ENCODE measurements at places on chromosomes 5 and 9.

GRCh38 chr5:20368571-20369517 is 380.8 kb upstream of the CDH18 start:
- DNase-seq, result no peak

GRCh38 chr9:129442803-129443511 is 177.9 kb downstream of the C9orf50 start:
- DNase-seq, result no peak

DNA sequence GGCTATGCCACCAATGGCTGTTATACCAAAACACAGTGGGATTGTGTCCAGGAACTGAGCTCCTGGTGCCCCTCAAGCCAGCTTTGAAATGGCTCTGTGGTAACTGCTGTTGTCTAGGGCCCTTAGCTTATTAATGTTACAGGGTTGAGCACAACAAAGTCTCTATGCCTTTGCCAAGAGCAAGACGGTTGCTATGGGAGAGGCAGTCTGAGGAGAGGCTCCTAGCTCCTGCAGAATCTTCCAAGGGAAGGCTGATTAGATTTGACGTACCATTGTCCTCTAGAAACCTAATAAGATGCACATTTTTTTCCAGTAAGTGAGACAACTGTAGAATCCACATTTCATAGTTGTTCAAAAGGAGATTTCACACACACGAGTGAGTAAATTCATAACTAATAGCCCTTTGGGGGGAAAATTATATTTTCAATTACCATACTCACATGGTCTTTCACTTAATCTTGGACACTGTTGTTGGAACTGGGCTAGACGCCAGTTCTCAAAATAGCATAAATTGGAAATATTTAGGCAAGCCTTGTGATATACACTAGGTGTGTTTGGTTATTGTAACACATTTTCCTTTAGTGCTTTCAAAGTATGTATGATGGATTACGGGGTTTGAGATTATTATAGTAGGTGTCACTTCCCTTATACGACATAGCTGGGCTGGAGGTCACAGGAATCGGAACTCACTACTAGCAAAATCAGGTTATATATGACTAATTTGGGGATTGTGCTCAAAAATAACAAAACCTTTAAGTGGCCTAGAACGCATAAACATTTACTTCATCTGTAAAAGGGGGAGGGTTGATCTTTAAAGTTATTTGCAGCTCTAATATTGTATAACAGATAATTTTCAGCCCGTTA is 186.3 kb upstream of the EGFLAM start:
- no peak for DNase-seq

DNA sequence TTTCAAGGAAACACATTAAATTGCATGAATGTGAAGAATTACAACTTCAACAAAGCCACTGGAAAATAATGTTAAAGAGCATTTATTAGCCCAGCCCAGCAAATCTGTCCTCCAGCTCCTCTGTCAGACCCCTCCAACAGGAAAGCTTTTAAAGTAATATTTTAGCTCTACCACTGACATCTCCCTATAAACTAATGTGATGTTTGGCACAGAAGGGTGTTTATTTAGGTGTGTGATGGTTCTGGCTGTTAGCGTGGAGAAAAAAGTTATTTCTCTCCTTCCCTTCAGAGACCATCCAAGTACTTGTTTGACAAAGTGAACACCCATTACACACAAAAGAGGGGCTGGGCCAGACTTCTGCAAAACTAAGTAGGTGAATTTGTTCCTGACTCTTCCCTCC is 111.9 kb upstream of the TARS1 start:
- DNase-seq, result no peak

- no peak for DNase-seq
Measured at GRCh38 chr5:125372694-125373631, 626.5 kb upstream of the ZNF608 start.

DNA sequence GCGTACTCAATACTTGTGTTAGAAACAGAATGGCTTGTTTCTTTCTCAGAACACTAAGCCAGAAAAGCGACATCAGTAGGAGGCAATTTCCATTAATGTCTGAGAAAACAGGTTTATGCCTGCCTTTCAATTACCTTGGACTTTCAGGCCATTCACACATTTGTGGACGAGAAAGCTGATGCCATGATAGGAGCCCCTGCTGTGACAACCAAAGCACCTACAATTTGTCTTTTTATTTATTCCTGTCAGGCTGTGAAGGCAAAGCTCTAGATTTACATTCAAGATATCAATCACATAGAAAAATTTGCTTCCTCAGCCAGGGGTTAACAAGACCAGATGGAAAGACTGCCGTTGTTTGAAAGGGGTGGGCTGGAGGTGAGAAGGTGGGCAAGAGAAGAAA is 76.2 kb downstream of the C7 start:
- DNase-seq, result no peak

DNA sequence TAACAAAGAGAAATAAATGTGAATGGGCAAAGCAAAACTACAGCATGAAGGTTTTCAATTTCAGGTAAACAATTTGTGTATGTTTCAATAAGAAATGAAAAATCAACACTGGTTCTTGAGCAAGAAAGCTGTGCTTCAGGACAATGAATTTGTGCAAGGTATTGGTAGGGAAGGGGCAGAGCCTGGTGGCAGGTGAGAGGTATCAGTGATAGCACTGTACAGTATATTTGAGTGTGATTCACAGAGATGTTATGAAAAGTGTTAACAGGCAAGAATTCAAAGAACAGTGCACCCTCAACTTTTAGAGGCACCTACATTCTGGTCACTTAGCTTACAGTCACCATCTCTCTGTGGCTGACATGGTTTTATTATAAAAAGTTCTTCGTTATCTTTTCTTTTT is 25.7 kb downstream of the PLPP1 start:
- no peak for DNase-seq

DNA sequence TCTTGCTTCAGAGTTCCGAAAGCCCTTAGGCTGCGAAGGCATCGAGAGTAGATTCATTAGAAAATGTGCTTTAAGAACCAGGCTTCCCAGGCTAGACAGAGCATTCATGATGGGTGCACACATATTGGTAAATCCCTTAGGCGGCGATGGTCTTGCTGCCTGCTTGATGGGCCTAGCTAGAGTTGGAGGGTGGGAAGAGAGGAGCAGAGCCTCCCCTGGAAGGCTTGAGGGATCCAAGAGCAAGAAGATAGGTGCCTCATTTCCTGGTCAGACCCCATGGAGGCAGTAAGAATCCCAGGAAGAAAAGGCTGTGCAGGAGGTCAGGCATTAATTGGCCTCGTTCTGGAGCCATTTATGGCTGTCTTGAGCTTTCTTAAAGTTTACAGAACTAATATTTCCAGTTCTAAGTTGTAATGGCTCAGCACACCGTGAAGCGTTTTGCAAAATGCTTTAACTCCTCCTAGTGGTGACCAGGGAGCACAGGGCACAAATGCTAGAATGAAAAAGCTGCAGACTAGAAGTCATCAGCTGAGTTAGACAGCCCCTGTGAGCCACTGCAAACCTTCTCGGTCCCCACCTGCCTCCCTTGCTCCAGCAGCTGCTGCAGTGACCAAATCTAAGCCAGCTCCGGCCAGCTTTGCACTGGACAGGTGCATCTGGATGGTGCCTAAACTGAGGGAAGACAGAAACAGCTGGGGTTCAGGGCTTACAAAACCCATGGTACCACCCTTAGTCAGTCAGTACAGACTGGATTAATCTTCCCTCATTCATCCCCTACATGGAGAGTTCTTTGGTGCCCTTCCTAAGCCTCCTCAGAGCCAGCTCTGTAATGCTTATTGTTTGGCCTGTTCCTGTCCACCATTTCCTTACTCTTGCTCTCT is 14.7 kb downstream of the SLC45A2 start:
- DNase-seq, result peak; percentile 39

DNA sequence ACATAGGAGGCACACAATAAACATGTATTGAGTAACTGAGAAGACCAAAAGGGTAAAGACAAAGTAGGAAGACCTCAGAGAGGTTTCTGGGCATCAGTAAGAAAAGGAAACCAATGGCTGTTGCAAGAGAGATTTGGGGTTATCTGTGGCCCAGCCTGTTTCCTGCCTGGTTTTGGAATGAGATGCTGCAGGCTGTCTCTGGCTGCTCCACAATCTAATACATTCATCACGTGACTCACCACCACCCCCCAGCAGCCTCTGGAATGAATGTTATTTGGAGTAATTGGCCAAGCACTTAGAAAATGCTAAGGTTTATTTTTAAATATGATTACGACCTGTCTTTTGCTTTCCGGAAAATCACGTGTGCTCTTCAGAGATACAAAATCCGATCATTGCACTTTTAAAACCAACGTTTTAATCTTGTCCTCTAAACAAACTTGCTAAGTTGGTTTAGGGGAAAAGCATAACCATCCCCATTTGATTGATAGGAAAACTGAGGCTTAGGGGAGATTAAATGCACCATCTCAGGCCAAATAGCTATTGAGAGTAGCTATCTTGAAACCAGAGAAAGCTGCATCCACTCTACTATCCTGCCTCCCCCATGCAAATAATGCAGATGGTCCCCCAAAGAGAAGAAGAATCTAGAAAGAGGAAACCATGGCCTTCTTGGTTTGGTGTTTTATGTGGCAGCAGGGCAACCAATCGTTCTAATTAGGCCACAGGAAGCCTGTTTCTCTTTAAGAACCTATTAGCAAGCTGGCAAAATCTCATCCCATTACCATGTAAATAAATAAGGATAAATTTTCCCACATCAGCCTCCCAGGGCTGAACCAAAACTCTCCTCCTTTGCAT is 151.8 kb upstream of the ADRA1B start:
- no peak for DNase-seq

GRCh38 chr5:102865171-102865509 is 110.0 kb downstream of the PAM start:
- DNase-seq, result no peak

DNA sequence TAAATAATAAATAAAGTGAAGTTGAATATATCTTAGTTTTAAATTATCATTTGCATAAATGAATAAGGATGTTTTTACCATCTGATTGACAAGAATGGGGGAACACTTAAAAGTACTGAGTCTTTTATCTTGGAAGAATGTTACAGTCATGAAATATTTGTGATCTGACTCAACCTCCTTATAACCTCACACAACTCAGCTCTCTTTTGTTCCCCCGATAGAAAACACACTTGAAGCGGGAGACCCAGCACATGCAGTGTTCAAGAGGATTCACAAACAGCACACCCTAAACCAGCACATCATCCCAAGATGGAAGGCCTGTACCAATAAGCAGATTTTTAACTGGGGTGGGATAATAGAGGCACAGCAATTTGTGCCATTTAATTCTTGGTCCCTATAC is 15.5 kb downstream of the BAAT start:
- DNase-seq, result no peak
